Dermis lymphatic vessel endothelial cell (primary cell): ENCODE measurements at places on chromosomes 12 and 14. TPM values are rescaled to one million over a fixed set of nuclear protein-coding genes. Genes with fewer than 3 reads are reported as not detected.

TMEM233 gene
- 0.11 and 1.4 TPM in 2 replicates for total RNA-seq

STAB2 gene
- 7.2 and 10.4 TPM in 2 replicates for total RNA-seq

CAPZA3 gene
- total RNA-seq: not detected in 2 replicates

SLCO1C1 gene
- not detected in 2 replicates for total RNA-seq

PARPBP gene
- total RNA-seq: 4.4 and 5.6 TPM in 2 replicates

MANSC4 gene
- not detected in 2 replicates for total RNA-seq

KRT80 gene
- total RNA-seq: under 0.01 TPM in 2 replicates

TRMT61A gene
- 3.6 and 4.4 TPM in 2 replicates for total RNA-seq

SEC23A gene
- total RNA-seq: 182 and 212 TPM in 2 replicates

EPYC gene
- not detected in 2 replicates for total RNA-seq

NRL gene
- 0.69 and 2.2 TPM in 2 replicates for total RNA-seq

CMA1 gene
- total RNA-seq: not detected in 2 replicates

TAS2R50 gene
- 1.6 and 2.4 TPM in 2 replicates for total RNA-seq
